ENCODE measurements at places on chromosomes 5 and 9.

- no peak for DNase-seq
Observed at GRCh38 chr5:132392411-132392810, 22.9 kb downstream of the SLC22A5 start.

- no peak for DNase-seq
Observed at GRCh38 chr5:129216001-129216400, 121.5 kb downstream of the ISOC1 start.

DNA sequence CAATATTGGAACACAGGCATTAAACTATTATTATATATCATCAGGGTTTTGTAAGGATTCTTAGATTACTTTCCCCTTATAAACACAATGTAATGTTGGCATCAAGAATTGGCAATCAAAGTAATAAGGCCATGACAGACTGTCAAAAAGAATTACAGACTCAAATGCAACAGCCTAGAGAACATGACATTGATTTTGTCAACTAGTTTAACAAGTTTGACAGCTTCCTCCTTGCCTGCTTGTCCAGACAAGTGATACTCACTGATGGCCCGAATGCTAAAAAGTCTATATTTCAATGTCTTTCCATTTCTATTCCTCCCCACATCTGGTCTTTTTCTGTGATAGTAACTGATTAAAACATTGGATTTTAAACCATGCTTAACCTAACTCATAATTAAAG, 6.4 kb upstream of the ANKRD31 start:
- DNase-seq, result no peak

- no peak for DNase-seq
Observed at GRCh38 chr5:34866989-34867471, 28.1 kb downstream of the TTC23L start.

DNA sequence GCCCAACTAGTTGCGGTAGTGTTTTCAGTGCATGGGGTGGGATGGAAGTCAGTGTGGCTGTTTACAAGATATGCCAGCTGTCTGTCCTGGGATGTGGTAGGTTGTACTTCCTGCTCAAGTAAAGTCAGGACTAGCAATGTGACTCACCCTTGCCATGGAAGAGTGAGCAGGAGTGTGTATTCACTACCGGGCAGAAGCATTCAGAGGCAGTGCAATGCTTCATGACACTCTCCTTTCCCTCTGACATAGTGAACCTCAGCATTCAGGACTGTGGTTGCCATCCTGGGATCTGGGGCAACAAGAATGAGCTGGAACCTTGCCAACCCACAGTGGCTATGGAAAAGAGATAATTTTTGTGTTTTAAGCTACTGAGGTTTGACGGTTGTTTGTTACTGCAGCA, 68.9 kb downstream of the BOD1 start:
- DNase-seq, result no peak

DNA sequence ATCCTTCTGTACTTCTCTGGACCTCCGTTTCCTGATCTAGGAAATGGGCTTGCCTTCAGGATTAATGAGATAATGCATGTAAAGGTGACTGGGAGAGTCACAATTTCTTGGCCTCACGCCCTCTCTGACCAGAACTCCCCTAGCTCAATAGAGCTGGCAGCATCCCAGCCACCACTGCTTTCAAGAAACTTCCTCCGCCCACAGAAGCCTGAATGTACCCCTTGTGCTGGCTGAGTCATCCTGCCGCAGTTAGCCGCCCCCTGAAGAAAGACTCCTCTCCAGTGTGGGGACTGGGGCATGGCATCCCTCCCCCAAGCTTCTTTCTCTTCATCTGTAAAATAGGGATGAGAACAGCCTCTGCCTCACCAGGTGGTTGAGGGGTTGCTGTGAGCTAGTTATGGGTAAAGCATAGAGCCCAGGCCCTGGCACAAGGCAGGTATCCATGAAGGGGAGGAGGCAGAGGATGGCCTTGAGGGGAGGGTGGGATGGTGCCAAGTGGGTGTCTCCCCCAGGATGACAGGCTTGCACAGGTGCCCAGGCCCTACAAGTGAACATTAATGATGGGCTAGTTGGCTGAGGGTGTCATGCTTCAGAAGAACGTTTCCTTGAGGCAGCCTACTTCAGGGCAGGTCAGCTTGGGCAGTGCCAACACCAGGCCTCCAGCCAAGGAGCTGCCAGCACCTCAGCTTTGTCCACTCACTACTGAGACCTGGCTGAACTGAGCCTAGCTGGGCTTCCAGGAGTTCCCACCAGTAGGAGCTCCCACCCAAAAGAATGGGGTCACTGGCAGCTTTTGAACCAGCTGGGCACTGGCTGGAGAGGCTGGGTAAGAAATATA, 3.4 kb downstream of the PDLIM4 start:
- DNase-seq, result peak; percentile 80

DNA sequence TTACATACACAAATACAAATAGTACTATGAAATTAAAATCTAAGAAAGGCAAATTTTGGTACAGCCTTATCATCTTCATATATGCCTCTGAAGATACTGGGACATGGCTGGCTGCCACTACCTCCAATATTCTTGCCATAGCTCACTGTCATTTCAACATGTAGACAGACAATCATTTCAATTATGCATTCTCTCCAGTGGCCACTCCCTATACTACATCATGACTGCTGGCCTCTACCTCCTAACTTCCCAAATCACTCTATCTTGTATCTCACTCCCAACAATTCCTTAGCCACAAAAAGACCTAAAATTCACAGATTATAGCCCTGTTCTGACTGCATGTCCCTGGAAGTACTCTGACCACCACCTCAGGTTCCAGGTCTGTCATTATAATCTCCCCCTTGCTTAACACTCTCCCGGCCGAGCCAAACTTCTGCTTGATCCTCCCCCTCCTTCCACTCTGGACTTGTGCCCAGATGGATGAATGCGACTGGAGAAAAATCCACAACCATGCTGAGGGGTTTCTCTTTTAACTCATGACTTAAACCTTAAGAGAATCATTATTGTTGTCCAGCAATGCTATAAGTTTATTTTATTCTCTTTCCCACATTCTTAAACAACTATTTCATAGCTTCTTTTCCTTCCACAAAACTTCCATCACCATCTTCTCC, 225.3 kb upstream of the TLE4 start:
- no peak for DNase-seq

DNA sequence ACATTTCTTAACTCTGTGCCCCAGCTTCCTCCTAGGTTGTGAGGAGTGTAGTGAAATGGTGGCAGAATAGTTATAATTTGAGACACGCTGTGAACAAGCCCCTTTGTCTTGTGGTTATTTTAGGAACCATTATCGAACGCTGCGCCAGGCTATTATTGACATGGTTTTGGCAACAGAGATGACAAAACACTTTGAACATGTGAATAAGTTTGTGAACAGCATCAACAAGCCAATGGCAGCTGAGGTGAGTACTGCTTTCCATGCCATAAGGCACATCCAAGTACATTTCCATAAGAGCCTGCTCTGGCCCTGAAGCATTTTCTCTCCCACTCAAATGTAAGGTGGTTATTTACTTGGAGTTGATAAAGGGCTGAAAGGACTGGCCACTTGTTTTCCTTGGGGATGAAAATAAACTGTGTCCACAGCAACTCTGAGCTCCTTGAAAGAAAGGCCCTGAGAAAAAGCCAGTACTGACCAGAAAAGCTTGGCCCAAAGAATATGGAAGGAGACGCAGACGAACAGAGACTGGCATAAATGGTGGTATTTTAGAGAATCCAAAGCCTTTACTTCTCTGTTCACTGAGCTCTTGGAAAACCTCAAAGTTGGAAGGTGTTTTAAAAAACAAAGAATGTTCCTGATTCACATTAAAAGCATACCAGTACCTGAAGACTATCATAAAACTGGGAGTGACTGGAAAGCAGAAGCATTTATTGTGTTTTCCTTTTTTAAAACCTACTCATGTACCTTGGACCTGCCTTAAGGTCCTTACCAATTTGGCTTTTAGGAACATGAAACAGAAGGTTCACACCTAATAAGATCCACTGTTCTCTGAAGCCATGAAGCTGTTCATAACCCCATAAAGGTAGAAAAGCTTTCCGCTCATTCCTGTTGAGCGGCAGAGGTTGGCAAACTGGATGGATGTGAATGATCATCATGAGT, 72.2 kb downstream of the WDR41 start:
- no peak for DNase-seq

GRCh38 chr5:66281294-66281693, 137.2 kb downstream of the SREK1 start:
- no peak for DNase-seq

DNA sequence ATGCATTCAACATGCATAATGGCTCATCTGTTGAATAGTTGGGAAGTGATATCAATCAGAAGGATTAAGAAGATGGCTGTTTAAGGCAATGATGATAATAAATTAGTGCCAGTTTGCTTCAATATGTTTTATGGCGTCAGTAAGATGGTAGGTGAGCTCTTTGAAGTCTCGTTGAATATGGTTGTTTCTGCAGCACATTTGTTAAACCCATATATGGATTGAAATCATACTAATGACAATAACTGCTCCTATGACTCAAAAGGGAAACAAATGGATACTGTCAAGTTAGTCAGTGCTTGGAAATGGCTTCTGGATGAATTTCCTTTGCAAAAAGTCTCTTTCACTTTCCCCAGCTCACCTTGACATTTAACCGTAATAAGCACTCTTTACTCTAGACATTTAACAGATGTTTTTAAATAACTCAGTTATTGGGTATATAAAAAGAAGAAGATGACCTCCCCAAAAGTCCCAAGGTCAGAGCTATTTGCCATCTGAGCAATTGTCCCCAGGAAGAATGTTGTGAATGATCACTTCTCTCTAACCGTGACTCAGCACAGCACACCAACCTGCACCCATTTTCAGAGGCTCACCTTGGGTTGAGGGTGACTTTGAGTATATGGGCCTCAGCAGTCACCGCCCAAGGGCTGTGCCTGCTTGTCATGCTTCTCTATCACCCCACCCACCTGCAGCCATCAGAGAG, 133.4 kb downstream of the GRIA1 start:
- DNase-seq, result no peak

GRCh38 chr5:15080219-15080618, 208.6 kb upstream of the ANKH start:
- no peak for DNase-seq

DNA sequence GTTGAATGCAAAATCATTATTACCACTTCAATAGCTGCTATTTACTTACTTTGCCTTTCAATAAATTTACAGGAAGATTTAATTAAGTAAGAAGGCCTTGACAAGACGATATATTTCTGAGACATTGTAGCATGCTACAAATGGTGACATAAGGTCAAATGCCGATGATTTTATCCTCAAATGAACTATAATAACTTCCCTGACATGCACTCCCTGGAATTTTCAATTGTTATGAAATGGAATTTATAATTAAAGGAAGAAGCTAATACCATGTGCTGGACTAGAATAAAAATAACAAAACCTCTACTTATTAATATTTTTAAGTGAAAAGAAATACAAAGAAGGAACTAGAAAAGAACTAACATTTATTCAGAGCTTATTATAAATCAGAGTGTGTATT, 30.2 kb upstream of the ITGA1 start:
- DNase-seq, result no peak

DNA sequence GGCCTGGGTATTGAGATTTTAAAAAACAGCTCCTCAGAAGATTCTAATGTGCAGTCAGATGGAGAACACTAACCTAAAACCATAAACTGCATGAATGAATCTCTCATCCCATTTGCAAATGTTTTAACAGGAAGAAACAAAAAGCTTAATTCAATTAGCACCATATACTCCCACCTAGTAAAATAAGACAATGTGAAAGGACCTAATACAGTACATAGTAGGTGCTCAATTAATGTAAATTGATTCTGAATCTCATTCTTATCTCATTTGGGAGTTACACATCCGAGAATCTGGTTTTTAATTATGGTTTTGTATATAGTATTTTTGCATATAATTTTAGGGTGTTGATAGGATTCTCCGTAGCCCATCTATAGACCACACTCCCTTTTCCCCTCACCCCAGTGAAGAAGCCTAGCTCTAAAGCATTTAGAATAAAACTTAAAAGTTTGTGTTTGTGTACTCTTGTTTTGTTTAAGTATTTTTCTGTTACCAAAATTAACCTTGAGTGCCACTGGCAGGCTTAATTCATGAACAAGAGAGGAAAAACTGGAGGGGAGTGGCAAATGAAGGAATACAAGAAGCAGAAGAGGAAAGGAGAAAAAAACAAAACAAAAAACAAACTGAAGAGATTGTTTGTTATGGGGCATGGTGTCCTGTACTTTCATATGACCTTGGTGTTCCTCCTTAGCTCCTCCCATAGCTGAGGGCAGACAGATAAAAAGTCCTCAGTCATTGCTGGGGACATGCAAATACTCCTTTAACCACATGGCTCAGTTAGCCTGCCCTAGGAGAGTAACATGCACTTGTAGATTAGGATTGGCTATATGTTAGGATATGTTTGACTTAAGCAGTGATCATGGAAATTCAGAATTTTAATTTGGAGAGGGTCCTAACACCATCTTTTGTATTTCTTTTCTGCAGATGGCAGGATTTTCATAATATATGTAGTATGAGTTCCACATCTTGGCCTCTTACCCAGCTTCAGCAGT, 1.2 kb downstream of the RNF14 start:
- DNase-seq, result peak; percentile 16

DNA sequence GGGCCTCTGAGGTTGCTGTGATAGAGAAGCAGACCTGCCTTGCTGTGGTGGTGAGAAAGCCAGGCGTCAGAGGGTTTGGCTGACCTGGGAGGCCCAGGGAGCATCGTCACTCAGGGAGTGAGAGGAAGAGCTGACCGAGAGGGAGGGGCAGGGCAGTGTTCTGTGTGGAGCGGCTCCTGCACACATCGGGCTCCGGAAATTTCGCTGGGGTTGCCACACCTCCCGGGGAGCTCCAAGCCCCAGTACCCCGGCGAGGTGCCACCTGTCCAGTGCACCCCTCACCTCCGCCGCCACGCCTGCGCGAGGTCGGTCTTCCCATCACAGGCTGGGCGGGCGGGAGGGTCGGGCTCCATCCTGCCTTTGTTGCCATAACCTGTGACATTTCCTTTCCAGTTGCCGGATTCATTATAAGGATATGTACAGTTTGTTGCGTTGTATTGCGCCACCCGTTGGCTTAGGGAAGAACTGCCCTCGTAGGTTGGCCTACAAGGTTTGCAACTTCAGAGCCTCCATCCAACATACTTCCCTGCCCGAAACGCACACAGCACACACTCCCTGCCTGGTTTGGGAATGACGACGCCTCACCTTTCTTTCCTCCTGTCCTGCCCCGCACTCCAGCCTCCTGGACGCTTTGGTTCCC, 223.2 kb downstream of the CACNA1B start:
- no peak for DNase-seq

DNA sequence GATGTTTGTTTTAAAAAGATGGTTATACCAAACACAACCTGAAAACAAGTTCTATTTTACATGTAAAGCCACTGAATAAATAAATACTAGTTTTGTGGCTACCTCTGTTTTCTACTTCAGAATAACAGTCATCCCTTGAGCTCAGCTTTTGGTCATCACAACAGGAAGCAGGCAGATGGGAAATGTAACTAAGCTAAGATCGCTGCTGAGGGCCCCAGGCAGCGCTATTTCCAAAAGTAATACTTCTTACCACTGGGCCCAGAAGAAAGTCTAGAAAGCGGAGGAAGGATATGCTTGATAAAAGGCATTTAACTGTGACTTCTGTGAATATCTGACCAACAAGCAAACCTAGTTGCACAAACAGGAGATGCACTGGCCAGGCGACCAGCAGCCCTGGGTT, 61.4 kb downstream of the SERINC5 start:
- peak; percentile 58 for DNase-seq
